ENCODE measurements at places on chromosomes 5 and 9.

DNA sequence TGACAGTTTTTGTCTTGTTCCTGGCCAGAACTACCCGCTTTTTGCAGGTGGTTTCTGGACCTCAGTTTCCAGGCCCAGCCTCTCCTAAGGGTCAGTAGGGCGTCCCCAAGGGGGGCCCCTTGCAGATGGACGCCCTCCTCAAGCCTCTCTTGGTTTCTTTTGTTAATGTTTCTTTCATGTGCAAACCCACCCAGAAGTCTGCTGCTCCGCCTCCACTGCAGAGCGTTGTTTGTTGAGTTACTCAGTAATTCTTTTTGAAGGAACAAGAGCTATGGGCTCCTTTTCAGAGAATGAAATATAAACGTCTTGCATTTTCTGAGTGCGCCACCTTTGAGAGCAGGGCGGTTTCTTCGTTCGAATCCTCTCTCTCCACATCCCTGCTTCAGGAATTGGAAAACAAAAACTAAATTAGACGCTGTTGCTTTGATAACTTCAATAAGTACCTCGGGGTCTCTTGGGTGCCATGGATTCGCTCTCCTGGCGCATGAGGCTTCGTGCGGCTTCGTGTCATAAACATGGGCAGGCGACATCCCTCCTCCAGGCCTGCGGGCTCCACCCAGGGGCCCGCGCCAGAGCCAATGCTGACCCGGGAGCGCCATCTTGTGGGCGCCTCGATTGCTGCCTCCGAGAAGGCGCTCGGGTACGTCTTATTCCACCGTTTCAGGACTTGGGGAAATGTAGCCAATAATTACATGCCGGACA, 38.3 kb upstream of the CKMT2 start:
- peak; percentile 90 for DNase-seq

- DNase-seq, result no peak
Observed at GRCh38 chr9:107214915-107215314, 68.2 kb upstream of the RAD23B start.

DNA sequence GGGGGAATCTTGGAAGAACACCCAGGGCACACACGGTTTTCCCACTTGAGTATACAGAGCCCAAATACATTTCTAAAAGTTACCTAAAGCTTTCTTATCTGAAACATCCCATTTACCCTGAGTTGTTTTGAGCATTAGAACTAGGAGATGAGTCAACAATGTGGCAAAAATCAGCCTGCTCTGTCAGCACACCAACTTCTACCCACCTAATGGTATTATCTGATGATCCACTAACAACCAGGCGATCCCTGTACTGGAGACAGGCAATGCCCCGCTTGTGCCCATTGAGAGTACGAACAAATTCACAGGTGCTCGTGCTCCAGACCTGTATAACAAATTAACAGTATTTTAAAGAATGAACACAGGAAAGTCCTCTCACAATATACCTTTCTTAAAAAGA, 87.0 kb downstream of the SMIM23 start:
- DNase-seq, result no peak

- DNase-seq, result no peak
Observed at GRCh38 chr5:164345853-164346252, 840.4 kb downstream of the MAT2B start.

GRCh38 chr5:149870697-149871096, 73.9 kb downstream of the PDE6A start:
- DNase-seq, result no peak

GRCh38 chr5:56825222-56825824, 10.0 kb downstream of the MAP3K1 start:
- DNase-seq, result no peak

DNA sequence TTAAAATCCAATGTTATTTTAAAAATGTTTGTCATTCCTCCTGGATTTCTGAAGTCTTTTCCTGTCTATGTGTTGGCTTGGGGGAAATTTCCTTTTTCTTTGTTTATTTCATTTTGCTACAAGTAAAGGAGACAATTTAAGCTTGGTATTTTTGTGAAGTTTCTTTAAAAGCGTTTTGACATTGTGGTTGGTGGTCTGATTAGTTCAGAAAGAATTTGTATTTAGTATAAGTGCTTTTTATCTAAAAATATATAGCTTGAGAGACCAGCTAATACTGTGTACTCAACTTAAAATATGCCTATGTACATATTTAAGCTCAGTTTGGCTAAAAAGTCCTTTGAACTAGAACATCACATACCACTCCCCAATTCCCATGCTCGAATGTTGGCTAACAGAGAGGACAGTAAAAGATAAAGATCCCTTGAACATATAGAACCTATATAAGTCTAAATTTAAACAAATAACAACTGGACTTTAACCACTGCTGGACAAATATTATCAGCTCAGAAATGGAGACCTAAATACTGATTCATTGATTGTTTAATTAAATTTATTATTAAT, 237.6 kb downstream of the TLE4 start:
- no peak for DNase-seq

GRCh38 chr9:135971111-135971766, 10.1 kb upstream of the UBAC1 start:
- DNase-seq, result no peak

- no peak for DNase-seq
Observed at GRCh38 chr5:84597904-84598303, 213.2 kb upstream of the EDIL3 start.

GRCh38 chr9:120308495-120308894, 271.5 kb downstream of the CDK5RAP2 start:
- DNase-seq, result no peak

GRCh38 chr5:9505225-9505624, 40.6 kb downstream of the SEMA5A start:
- DNase-seq, result no peak

GRCh38 chr5:32581010-32581785, 4.2 kb upstream of the SUB1 start:
- DNase-seq, result no peak

- DNase-seq, result no peak
Observed at GRCh38 chr9:125176636-125177035, 13.0 kb downstream of the PPP6C start.

GRCh38 chr5:41906151-41906550, 2.0 kb downstream of the RIMOC1 start:
- no peak for DNase-seq

DNA sequence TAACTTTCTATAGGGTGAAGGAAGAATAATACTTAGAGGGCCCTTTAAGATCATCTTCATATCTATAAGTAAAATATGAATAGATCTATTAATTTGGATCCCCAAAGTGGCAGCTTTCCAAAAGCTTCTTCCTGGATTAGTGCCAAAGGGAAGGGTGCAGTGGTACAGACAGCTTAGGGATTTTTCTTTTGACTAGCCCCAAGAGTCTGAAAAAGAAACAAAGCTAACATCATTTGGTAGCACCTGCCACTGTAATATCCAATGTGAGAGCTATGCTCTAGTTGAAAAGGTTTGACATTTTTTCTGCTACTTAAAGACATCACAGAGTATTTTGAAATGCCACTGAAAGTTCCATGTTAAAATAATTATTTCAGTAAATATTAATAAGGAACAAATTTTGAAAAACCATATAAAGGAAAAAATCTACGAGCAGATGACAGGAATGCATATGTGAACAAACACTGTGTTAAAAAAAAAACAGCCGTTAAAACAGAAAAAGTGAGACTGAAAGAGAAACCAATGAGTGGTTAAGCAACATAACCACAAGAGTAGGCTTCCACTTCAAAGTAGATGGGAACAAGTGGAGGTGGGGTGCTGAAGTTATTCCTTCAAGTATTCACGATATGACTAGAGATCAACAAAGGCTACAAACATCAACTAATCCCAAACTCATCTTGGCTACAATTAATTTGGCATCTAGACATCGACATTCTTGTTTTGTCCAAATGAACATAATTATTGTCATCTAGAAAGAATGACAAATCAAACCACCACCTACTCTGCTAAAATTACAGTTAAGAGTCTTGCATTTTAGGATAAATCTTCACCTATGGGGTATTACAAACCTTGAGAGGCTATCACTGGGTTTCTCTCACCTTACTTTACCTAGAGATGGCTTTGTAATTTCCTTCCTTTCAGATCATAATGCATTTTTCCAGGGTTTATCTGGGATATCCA, 137.5 kb downstream of the CPLANE1 start:
- DNase-seq, result no peak

DNA sequence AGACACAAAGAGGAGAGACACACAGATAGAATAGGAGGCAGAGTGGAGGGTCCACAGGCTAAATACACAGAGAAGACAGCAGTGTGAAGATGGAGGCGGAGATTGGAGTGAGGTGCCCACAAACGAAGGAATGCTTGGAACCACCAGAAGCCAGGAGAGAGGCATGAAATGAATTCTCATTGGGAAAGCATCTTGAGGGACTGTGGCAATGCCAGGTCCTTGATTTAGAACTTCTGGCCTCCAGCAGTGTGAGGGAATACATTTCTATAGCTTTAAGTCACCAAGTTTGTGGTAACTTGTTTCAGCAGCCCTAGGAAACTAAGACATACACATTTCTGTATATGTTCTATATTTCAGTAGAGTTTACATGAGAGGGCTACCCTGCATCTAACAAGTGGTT, 396.6 kb upstream of the ZNF608 start:
- no peak for DNase-seq

- no peak for DNase-seq
Observed at GRCh38 chr5:142864290-142865260, 94.4 kb downstream of the ARHGAP26 start.

GRCh38 chr5:133945568-133945967, 22.9 kb downstream of the C5orf15 start:
- no peak for DNase-seq

DNA sequence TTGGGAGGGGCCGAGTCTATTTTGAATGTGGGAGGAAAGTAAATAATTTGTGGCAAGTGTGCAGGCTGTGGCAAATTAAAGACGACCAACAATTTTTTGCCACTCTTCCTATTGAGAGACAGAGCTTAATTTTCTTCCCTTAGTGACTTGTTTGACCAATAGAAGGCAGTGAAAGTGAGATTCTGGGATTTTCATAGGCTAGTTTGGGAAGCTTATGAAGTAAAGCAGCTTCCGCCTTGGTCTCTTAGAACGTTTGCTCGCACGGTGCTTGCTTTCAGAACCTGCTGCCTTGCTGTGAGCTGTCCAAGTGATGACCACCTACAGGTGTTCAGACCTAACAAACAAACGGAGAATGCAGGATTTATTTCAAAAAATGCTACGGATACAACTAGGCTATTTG, 6.7 kb upstream of the OR1N2 start:
- DNase-seq, result no peak

- no peak for DNase-seq
Observed at GRCh38 chr9:70635790-70636189, 221.3 kb upstream of the KLF9 start.

DNA sequence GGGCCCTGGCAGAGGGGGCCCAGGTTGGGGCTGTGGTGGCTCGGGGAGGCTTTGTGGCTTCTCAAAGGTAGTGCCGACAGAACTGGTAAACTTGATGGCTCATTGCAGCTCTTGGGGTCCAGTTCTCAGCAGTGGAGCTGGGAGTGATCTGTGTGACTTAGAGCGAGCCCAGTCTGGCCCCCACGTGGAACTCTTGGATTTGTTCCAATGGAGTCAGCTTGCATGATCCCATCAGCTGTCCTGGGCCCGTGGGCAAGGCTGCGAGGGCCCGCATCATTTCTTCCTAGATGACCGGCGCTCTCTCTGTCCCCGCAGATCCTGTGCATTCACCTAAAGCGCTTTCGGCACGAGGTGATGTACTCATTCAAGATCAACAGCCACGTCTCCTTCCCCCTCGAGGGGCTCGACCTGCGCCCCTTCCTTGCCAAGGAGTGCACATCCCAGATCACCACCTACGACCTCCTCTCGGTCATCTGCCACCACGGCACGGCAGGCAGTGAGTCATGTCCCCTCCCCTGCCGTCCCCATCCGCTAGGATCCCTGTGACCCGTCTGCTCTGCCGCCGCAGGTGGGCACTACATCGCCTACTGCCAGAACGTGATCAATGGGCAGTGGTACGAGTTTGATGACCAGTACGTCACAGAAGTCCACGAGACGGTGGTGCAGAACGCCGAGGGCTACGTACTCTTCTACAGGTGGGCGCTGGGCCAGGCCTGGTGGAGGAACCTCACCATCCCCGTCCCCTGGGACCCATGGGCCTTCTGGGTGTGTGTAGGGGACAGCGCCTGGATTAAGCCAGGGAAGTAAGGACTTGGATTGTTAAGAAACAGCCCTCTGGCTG, 39.2 kb downstream of the USP20 start:
- DNase-seq, result no peak

- no peak for DNase-seq
Observed at GRCh38 chr9:104981543-104982129, 53.7 kb upstream of the ABCA1 start.

DNA sequence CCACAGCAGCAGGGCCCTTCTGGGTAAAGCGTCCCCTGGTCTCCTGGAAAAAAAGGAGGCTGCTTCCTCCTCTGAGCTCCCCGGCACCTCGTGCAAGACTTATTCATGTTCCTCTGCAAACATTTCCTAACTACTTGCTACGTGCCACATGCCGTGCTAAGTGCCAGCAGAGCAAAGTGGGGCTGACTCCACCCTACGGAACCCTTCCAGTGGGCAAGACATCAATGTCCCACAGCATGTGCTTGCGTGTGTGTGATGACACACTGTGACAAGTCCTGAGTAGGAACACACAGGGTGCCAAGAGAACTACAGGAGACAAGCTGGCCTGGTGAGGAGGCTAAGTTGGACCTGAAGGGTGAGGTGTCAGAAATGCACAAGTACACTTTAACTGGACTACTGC, 57.4 kb downstream of the SEMA4D start:
- no peak for DNase-seq

DNA sequence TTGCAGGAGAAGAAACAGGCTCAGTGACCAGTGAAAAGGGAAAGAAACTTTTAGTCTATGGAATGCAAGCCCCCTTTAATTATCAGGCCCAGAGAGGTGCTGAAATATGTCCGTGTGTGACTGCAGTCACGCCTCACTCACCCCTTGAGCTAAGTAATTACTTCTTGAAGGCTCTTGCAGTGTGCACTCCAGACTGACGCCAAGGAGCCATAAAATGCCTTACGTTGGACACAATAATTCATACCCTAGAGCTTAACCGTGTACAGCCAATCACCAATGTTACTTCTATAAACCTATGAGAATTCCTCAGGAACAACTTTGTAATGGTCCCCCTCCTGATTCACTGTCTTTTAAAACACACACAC, 242.2 kb downstream of the SYK start:
- no peak for DNase-seq

- DNase-seq, result no peak
Observed at GRCh38 chr5:173243243-173243830, 8.3 kb upstream of the NKX2-5 start.

- DNase-seq, result no peak
Observed at GRCh38 chr9:110105107-110105506, 102.9 kb downstream of the C9orf152 start.

DNA sequence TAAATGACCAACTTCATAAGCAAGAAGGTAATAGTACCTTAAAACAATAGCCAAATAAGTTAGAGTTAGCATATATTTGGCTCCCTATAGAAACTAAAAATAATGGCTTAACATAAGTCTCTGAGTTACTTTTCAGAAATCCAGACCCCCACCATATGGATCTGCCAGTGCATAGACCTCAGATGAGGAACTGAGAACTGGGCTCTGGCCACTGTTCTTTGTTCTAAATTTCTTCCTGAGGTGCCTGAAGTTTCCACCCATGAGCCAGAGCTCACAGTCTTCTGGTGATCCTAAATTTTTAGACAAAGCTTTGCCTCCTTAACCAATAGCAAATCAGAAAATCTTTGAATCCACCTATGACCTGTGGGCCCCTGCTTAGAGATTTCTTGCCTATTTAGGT, 250.9 kb downstream of the YTHDC2 start:
- no peak for DNase-seq

- DNase-seq, result no peak
Observed at GRCh38 chr5:142246258-142246657, 78.6 kb downstream of the SPRY4 start.

- no peak for DNase-seq
Observed at GRCh38 chr5:14580398-14581034, 1.1 kb upstream of the OTULINL start.

GRCh38 chr5:58972301-58972700, 389.4 kb downstream of the RAB3C start:
- DNase-seq, result no peak

Data from neural progenitor cell (in vitro differentiated cells).